ENCODE measurements at places on chromosomes 4 and X.

DNA sequence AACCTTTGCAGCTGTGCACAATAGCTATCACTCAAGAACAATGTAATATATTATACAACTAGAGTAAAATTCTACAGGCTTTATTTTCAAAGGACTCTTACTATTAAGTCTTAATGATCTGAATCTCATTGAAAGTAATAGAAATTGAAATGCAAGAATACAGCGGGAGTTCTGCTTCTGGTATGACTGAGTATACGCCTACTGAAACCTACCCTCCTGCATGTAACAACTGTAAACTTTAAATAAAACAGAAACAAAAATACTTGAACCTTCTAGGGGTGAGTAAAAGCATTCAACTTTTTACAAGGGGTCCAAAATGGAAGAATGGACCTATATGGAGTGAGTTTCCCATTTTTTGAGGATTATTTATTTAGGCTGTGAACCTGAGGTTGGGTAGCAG is 13.5 kb downstream of the DCHS2 start:
- H3K36me3 ChIP-seq: no peaks in the 10 kb centered on the region
- DNase-seq: no peak
- H3K27me3 ChIP-seq: peaks cover 15% of the 10 kb centered on the region

DNA sequence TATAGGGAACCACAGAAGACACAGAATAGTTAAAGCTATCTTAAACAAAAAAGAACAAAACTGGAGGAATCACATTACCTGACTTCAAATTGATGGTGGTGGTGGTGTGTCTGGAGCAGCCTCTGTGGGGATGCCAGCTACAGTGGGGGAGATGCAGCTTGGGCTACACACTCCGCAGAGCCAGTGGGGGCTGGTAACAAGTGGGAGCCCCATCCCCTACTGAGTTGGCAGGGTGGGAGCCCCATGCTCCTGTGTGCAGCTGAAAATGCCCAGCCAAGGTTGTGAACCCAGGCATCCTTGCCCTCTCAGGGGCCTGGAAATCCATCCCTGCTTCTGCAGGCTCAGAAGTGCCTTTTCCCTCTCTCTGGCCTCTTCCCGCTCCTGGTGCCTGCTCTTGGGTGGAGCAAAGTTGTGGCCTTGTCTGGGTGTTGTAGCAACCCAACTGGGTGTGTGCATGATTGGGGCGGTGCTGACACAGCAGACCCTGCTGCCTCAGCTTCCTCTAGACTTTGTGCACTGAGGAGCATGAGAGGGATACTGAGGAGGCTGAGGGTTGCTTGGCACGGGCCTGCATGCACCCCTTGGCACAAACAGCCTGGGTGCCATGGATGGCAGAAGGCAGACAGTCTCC is 38.9 kb downstream of the SH3BGRL start:
- peaks cover 15% of the 10 kb centered on the region for H3K4me1 ChIP-seq
- no peaks in the 10 kb centered on the region for H3K27me3 ChIP-seq
- DNase-seq: no peak

DNA sequence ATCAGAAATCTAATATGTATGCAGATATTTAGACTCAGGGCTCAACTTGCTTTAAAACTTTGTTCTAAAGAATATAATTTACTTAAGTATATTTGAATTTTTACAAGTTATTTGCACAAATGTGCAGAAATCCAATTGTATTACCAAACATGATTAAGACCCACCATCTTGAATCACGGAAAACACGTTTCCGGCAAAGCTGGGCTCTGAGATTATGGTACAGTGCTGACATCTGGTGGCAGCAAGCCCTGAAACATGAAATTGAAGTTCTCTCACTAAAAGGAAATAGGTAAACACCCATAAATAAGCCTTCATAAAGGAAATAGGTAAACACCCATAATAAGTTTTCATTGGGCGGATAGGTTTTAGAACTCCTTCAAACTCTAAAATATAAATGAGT is 98.3 kb upstream of the MAOA start:
- H3K36me3 ChIP-seq: no peaks in the 10 kb centered on the region
- no peak overlapping the region for H3K4me3 ChIP-seq
- no peaks in the 10 kb centered on the region for H3K27me3 ChIP-seq
- H3K27ac ChIP-seq: no peak overlapping the region
- DNase-seq: peak; percentile 50

- no peaks in the 10 kb centered on the region for H3K4me1 ChIP-seq
- no peak overlapping the region for H3K4me3 ChIP-seq
- H3K27me3 ChIP-seq: no peaks in the 10 kb centered on the region
- H3K27ac ChIP-seq: no peak overlapping the region
- no peak for DNase-seq
Observed at GRCh38 chr4:22695917-22696316, 3.2 kb downstream of the GBA3 start.

- H3K36me3 ChIP-seq: no peaks in the 10 kb centered on the region
- H3K4me3 ChIP-seq: no peak overlapping the region
- peaks cover 7% of the 10 kb centered on the region for H3K27me3 ChIP-seq
- DNase-seq: no peak
- no peaks in the 10 kb centered on the region for H3K4me1 ChIP-seq
Observed at GRCh38 chr4:14787221-14787620, 215.1 kb upstream of the CPEB2 start.

- no peak for DNase-seq
- H3K36me3 ChIP-seq: no peaks in the 10 kb centered on the region
- H3K4me1 ChIP-seq: no peaks in the 10 kb centered on the region
- no peak overlapping the region for H3K27ac ChIP-seq
- no peak overlapping the region for H3K4me3 ChIP-seq
Observed at GRCh38 chrX:16160729-16161128, 6.6 kb upstream of the MAGEB17 start.

DNA sequence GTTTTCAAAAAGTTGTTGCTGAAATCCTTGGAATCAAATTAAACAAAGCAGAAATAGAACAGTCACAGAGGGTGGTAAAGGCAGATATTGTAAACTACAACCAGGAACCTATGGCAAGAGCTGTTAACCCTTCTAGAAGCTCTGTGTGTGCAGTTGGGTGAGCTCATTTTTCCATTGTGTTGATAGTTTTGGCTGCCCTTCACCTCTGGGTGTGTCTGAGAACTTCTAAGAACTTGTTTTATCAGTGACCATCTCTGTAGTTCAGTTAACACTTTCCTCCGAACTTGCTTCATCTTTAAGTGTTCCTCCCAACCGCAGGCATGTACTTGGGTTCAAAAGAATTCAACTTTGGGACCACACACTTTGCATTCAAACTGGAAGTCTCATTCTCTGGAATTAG is 32.7 kb downstream of the RBMX start:
- H3K27me3 ChIP-seq: no peaks in the 10 kb centered on the region
- H3K4me1 ChIP-seq: no peaks in the 10 kb centered on the region
- H3K4me3 ChIP-seq: no peak overlapping the region
- DNase-seq: no peak
- no peak overlapping the region for H3K27ac ChIP-seq

GRCh38 chr4:108742451-108743420 is 20.1 kb downstream of the ETNPPL start:
- no peak overlapping the region for H3K27ac ChIP-seq
- DNase-seq: no peak
- no peak overlapping the region for H3K4me3 ChIP-seq
- peaks cover 4% of the 10 kb centered on the region for H3K4me1 ChIP-seq
- peaks cover 5% of the 10 kb centered on the region for H3K36me3 ChIP-seq

GRCh38 chr4:7389719-7390118 is 45.0 kb downstream of the PSAPL1 start:
- peaks cover 21% of the 10 kb centered on the region for H3K27me3 ChIP-seq
- H3K4me3 ChIP-seq: no peak overlapping the region
- H3K4me1 ChIP-seq: no peaks in the 10 kb centered on the region
- no peak for DNase-seq
- H3K36me3 ChIP-seq: no peaks in the 10 kb centered on the region

DNA sequence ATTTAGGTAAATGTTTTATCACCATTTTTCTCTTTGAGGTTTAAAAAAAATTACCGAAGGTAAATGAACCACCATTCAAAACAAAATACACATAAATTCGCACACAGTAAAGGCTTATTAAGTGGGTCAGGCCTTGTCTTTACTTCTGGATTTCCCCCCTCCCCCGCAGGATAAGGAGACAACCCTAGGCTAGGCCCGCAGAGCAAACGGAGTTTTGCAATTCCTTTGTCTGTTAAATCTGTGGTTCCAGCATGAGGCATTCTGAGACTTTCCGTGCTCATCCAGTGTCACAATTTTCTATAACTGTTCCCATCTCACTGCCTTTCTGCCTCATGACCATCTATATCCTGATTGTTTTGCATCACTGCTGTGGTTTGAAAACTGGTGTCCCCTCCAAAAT is 307.4 kb downstream of the DCHS2 start:
- no peak overlapping the region for H3K27ac ChIP-seq
- H3K27me3 ChIP-seq: no peaks in the 10 kb centered on the region
- H3K4me1 ChIP-seq: no peaks in the 10 kb centered on the region
- H3K36me3 ChIP-seq: no peaks in the 10 kb centered on the region
- no peak for DNase-seq

- H3K36me3 ChIP-seq: no peaks in the 10 kb centered on the region
- no peak overlapping the region for H3K27ac ChIP-seq
- H3K27me3 ChIP-seq: no peaks in the 10 kb centered on the region
- no peak for DNase-seq
Observed at GRCh38 chr4:128979934-128980333, 113.4 kb downstream of the SCLT1 start.

GRCh38 chr4:145740806-145741205 is 60.9 kb downstream of the C4orf51 start:
- DNase-seq: no peak
- H3K4me1 ChIP-seq: no peaks in the 10 kb centered on the region
- no peak overlapping the region for H3K4me3 ChIP-seq
- peaks cover 8% of the 10 kb centered on the region for H3K27me3 ChIP-seq
- H3K27ac ChIP-seq: no peak overlapping the region

- H3K4me1 ChIP-seq: peaks cover 57% of the 10 kb centered on the region
- H3K27me3 ChIP-seq: no peaks in the 10 kb centered on the region
Observed at GRCh38 chrX:107678957-107679740, 50.8 kb downstream of the PRPS1 start.

DNA sequence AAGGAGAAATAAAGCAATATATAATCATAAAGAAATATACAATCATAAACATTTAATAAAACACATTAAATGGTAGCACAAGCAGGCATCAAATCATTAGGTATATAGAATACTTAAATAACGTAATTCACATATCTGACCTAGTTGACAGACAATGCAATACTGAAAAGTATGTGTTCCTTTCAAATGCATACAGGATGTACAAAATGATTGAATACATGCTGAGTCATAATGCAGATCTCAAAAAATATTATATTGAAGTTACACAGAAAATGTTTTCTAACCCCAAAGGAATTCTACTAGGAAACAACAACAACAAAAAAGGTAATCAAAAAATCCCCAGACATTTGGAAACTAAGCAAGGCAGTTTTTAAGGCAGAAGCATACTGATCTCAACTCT is 1072.0 kb upstream of the INTU start:
- no peak overlapping the region for H3K4me3 ChIP-seq
- no peak for DNase-seq
- no peaks in the 10 kb centered on the region for H3K27me3 ChIP-seq

- peak overlapping the region; percentile 90 for H3K27ac ChIP-seq
- DNase-seq: peak; percentile 35
- no peaks in the 10 kb centered on the region for H3K27me3 ChIP-seq
- H3K4me3 ChIP-seq: peak overlapping the region; percentile 53
- peaks cover 45% of the 10 kb centered on the region for H3K4me1 ChIP-seq
- H3K36me3 ChIP-seq: no peaks in the 10 kb centered on the region
Observed at GRCh38 chr4:152079543-152080293, 318.9 kb upstream of the GATB start.

DNA sequence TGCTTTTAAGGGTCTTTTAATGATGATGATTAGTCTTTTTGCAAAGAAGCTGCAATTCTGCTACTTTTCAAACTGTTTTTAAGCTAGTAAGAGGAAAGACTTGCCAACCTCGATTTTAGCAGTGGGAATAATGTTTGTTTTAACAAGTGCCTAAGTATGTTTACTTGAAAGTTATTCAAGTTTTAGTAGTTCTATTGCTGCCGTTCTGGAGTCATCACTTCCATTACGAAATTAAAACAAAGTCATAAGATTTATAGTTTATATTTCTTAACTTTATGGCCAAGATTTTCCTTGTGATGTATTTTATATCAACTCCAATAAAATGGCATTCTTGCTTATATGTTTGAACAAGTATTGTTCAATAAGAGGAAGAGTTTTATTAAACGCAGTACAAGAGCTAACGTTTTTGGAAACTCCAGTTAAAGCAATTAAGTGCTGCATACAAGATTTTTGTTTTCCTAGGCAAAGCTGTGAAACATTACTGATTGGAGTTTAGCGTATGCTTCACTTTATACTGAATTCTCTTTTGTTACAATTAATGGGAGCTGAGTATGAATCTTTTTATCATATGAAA is 211.3 kb downstream of the TENM3 start:
- no peak overlapping the region for H3K27ac ChIP-seq
- no peak for DNase-seq
- H3K27me3 ChIP-seq: peaks cover 50% of the 10 kb centered on the region

GRCh38 chr4:8098506-8098905 is 60.1 kb downstream of the ABLIM2 start:
- H3K27me3 ChIP-seq: no peaks in the 10 kb centered on the region
- peaks cover 6% of the 10 kb centered on the region for H3K4me1 ChIP-seq
- no peak for DNase-seq

DNA sequence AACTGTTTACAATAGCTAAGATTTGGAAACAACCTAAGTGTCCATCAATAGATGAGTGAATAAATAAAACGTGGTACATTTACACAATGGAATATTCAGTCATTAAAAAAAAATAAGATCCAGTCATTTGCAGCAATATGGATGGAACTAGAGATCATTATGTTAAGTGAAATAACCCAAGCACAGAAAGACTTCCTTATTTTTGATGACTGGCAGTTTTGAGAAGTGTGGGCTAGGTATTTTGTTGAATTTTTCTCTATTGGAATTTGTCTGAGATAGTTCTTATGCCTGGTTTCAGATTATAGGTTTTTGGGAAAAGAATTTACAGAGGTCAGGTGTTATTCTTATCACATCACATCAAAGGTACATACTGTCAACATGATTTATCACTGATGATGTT is 293.8 kb upstream of the ARSJ start:
- DNase-seq: no peak
- H3K27ac ChIP-seq: no peak overlapping the region
- no peaks in the 10 kb centered on the region for H3K4me1 ChIP-seq
- no peak overlapping the region for H3K4me3 ChIP-seq
- H3K36me3 ChIP-seq: peaks cover 4% of the 10 kb centered on the region

DNA sequence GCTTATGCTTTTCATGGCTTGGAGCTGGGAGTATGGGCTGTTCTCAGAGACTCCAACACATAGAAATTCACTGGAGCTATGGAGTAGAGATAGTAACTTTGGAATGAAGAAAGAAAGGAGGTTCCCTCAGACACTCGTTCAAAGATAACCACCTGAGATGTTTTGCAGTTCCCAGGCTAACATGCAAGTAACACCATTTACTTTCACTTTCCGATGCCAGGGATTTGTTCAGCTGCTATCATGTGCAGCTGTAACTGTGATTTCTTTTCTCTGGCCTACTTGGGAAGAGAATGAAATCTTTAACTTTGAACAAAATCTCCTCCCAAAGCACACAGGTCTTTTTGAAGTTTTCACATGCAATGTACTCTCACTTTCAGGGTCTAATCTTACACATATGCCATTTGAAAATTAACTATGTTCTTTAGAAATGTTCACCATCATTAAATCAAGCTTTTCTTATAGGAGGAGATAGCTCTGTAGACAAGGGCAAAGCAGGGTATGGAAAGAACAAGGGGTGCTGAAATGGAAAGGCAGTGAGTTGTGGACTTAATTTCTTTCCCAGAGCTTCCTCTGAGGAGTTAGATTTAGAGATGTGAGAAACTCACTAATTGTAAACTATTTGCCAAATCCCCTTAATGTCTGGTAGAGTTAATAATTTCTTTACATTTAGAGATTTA is 514.3 kb downstream of the PDHA2 start:
- H3K27ac ChIP-seq: no peak overlapping the region
- H3K4me1 ChIP-seq: no peaks in the 10 kb centered on the region
- no peaks in the 10 kb centered on the region for H3K27me3 ChIP-seq
- H3K4me3 ChIP-seq: no peak overlapping the region
- no peak for DNase-seq
